SJSA1 (cell line): ENCODE measurements at places on chromosomes 4 and X.

GRCh38 chr4:186580669-186581068 lies 25.3 kb upstream of the MTNR1A start:
- DNase-seq, result no peak

DNA sequence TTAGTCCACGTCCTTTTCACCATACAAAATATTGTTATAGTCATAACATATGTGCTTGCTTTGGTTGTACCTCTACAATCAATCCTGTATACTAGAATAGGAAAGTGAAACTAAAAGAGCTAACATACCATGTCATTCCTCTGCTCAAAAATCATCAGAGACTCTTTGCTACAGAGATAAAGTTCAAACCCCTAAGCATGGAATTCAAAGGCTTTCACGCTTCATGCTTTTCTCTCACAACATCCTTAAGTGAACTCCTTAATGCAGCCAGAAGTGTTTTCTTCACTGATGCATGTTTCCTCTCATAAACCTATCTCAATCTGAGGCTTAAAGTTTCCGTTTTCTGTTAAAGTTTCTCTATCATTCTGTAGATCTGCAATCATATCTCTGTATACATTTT lies 744.6 kb upstream of the IGFBP7 start:
- DNase-seq, result no peak

GRCh38 chrX:40102393-40103381 lies 4.9 kb upstream of the BCOR start:
- DNase-seq, result no peak

GRCh38 chrX:840556-840955 lies 210.0 kb downstream of the SHOX start:
- no peak for DNase-seq

- no peak for DNase-seq
Observed at GRCh38 chrX:129006491-129006890, 516.8 kb downstream of the SMARCA1 start.

GRCh38 chr4:105568584-105568983 lies 16.2 kb downstream of the ARHGEF38 start:
- no peak for DNase-seq

GRCh38 chr4:22607382-22607781 lies 85.4 kb upstream of the GBA3 start:
- DNase-seq, result no peak

DNA sequence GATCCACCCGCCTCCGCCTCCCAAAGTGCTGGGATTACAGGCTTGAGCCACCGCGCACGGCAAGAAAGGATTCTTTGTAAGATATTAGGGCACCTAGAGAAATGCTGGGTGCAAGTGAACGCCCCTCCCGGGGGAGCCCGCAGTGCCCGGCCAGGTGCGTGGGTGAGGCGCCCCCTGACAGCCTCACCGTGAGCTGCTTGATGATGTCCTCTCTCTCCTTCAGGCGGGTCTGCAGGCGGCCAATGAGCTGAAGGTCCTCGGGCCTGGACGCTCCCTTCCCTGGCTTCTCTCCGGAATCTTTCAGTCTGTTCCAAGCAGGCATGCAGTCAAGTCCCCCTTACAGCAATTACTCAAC lies 21.9 kb downstream of the MED28 start:
- no peak for DNase-seq

DNA sequence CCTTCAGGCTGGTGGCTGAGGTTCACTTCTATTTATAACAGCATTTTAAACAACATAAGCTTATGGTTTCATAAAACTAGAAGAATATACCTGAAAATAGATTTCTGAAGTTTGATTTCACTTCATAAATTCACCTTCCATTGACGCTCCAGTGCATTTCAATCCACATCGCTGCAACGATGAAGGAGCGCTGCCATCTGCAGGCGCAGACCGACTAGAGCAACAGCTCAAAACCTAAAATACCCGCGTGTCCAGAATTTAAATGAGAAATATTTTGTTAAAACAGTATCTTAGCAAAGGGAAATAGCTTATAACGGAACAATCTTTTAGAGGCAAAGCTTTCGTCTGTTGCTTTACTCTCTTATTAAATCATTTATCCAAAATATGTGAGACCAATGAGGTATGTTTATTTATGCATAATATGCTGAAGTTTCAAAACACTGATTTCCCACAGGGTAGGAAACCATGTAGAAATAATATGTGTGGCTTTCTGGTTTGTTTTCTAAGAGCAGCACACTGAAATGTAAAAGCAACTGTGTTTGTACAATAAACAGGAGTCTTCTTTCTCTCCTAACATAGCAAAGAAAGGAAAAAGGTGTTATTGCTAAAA lies 816.4 kb upstream of the FRG1 start:
- no peak for DNase-seq
